ENCODE measurements at places on chromosomes 13 and 19.
A peak's percentile ranks its signal among the peaks of the same experiment; 100 is the strongest.

DNA sequence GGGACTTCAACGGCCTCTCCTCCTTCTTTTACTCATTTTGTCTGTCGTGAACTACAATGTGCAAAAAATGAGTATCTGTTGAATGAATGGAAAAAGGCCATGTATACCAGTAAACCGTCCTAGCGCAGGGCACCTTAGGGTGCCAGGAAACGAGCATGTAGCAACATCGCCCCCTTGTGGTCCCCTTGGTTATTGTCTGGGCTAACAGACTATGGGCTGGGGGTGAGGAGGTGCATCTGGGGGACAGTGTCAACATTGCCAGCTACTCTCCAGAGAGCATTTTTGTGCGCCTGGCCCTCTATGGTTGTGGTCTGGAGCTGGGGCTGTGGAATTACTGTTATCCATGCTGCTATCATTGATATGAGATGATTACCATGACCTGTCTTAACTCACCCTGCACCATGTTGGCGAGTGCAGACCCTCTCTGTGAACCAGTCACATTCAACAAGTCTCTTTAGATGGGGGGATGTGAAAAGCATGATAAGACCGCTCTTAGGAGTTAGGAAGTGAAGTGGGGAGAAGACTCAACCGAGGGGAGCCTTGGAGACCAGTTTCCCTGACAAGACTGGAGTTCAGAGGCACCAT, 22.8 kb upstream of the SIGLEC11 start:
- peak; percentile 84 for DNase-seq

GRCh38 chr13:73179650-73180274, 121.0 kb downstream of the KLF5 start:
- no peak for DNase-seq

DNA sequence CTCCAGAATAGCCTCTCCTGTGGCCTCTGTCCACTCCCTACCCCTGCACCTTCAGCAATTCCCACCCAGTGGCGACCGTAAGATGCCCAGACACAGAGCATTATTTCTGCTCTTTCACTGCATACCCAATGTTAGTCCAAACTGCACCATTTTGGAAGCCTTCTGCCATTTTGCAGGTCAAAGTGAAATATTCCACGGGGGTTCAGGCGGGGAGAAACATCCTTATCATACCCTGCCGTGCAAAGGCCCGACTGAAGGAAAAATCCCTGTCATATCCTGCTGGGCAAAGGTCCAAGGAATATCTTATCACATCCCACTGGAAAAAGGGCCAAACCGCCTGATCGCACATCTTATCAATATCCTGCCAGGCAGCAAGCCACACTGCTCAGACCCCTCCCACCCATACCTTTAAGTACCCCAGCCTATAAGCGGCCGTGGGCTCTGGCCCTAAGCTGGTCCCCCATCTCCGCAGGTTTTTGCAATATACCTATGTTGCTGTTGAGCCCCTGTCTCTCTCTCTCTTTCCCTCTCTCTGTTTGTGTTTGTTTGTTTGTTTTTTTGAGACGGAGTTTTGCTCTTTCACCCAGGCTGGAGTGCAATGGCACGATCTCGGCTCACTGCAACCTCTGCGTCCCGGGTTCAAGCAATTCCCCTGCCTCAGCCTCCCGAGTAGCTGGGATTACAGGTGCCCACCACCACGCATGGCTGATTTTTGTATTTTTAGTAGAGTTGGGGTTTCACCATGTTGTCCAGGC, 18.2 kb downstream of the CLEC11A start:
- DNase-seq = no peak

- DNase-seq = peak; percentile 27
Measured at GRCh38 chr13:45592758-45593157, 22.8 kb downstream of the ERICH6B start.

DNA sequence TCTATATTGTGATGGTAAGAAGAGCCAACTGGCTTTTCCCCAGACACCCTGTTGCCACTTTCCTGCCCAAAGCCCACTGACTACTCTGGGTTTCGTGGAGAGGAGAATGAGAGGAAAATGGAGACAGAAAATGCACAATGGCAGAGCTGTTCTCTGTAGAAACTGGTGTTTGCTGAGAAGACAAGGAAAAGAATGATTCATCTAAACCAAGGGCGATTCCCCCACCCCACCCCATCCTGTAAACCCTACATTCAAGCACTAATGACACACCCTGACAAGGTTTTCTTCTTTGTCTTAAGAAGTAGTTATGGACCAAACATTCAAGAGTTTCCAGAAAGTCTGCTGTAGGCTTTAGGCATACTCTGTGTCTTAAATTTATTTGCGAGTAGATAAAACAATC, 68.8 kb downstream of the DOCK9 start:
- no peak for DNase-seq

Data from GM13976 (cell line).